ENCODE measurements at places on chromosomes 3 and 15. TPM values are rescaled to one million over a fixed set of nuclear protein-coding genes. Genes with fewer than 3 reads are reported as not detected.
A peak's percentile ranks its signal among the peaks of the same experiment; 100 is the strongest.

GRCh38 chr3:157026091-157026490 is 133.9 kb downstream of the CCNL1 start:
- no peaks in the 10 kb centered on the region for H3K36me3 ChIP-seq
- DNase-seq, result no peak
- peaks cover 16% of the 10 kb centered on the region for H3K27me3 ChIP-seq
- peaks cover 9% of the 10 kb centered on the region for H3K4me1 ChIP-seq
- H3K4me3 ChIP-seq, result no peak overlapping the region

GRCh38 chr15:52483707-52484106 is 45.0 kb downstream of the MYO5A start:
- H3K27me3 ChIP-seq, result no peaks in the 10 kb centered on the region
- H3K4me1 ChIP-seq, result peaks cover 72% of the 10 kb centered on the region
- no peak overlapping the region for H3K4me3 ChIP-seq
- DNase-seq, result no peak

The NR2F2 gene
- not detected for total RNA-seq

- H3K27ac ChIP-seq, result no peak overlapping the region
- peaks cover 19% of the 10 kb centered on the region for H3K4me1 ChIP-seq
- peaks cover 4% of the 10 kb centered on the region for H3K27me3 ChIP-seq
Measured at GRCh38 chr15:59594493-59594942, 17.1 kb upstream of the GCNT3 start.

DNA sequence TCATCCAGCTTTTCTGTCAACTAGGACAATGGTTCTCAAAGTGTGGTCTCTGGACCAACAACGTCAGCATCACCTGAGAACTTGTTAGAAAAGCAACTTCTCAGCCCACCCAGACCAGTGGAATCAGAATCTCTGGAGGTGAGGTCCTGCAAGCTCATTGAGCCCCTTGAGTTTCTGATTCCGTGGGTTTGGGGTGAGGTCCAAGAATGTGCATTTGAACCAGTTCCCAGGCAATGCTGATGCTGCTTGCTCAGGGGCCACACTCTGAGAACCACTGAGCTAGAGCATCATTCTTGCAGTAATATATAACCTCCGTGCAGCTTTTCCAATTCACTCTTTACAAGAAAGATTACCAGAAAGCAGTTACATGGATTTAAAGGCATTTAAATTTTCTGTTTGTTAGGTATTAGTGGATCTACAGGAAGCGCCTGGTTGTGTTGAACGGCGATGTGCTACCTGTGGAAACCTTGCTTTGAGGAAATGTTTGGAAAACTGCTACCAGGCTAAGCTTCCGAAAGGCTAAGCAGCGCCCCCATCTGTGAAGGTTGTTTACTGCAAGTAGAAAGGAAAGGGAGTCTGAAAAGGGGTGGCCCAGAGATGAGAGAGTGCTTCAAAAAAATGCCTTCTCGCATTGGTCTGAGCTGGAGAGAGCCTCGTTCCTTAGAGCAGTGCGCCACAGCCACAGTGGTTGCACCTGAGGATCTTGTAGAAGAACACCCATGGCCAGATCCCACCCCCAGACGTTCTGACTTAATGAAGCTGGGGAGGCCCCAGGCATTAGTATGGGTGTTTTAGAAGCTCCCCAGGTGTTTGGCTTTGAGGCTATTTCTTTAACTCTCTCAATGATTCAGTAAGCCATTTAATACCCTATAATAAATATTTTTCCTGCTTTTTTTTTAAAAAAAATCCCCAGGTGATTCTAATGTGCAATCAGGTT is 50.0 kb downstream of the RLBP1 start:
- no peak overlapping the region for H3K4me3 ChIP-seq
- peaks cover 3% of the 10 kb centered on the region for H3K36me3 ChIP-seq
- peaks cover 11% of the 10 kb centered on the region for H3K4me1 ChIP-seq

The SLC12A1 gene
- not detected for total RNA-seq

- DNase-seq, result no peak
- no peaks in the 10 kb centered on the region for H3K36me3 ChIP-seq
- no peak overlapping the region for H3K4me3 ChIP-seq
- no peak overlapping the region for H3K27ac ChIP-seq
- no peaks in the 10 kb centered on the region for H3K4me1 ChIP-seq
Measured at GRCh38 chr3:44030687-44031305, 210.9 kb upstream of the TOPAZ1 start.

The ARHGAP11A gene
- total RNA-seq, result 160 TPM

The ARHGEF3 gene
- total RNA-seq, result 109 TPM

The VPS39 gene
- total RNA-seq, result 66.8 TPM

GRCh38 chr3:184339001-184339400 is 1.6 kb downstream of the FAM131A start:
- no peak for DNase-seq
- no peak overlapping the region for H3K4me3 ChIP-seq
- H3K27me3 ChIP-seq, result no peaks in the 10 kb centered on the region
- peaks cover 4% of the 10 kb centered on the region for H3K36me3 ChIP-seq
- H3K27ac ChIP-seq, result no peak overlapping the region

GRCh38 chr3:18778598-18778997 is 353.5 kb upstream of the SATB1 start:
- H3K36me3 ChIP-seq, result no peaks in the 10 kb centered on the region
- DNase-seq, result no peak
- peak overlapping the region; percentile 29 for H3K4me3 ChIP-seq
- peaks cover 45% of the 10 kb centered on the region for H3K4me1 ChIP-seq

The ZMYND10 gene
- 3.5 TPM for total RNA-seq

The SEMA3B gene
- total RNA-seq, result 0.37 TPM

The ZNF774 gene
- 1.1 TPM for total RNA-seq

The SMAD6 gene
- 0.40 TPM for total RNA-seq

GRCh38 chr3:9194509-9195184 is 54.8 kb downstream of the SRGAP3 start:
- no peaks in the 10 kb centered on the region for H3K4me1 ChIP-seq
- H3K27me3 ChIP-seq, result peaks cover 4% of the 10 kb centered on the region
- H3K4me3 ChIP-seq, result no peak overlapping the region
- no peak for DNase-seq
- H3K27ac ChIP-seq, result no peak overlapping the region

DNA sequence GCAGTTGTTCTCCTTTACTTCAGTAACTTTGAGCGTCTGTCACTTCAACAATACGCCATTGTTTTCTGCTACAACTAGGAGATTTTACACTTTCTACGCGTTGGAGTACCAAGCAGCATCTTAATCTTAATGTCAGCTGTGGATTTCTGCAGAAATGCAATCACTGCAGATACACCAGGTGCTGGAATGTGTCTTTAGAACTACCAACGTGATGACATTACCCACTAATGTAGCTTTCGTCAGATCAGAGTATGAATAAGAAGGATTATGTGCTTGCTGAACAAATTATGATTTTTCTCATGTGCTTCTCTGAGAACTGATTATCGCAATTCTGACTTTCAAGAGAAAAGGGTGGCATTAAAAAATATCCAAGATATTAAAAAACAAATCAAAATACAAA is 77.5 kb upstream of the CNTN3 start:
- no peak for DNase-seq
- H3K4me1 ChIP-seq, result no peaks in the 10 kb centered on the region
- H3K36me3 ChIP-seq, result no peaks in the 10 kb centered on the region
- no peak overlapping the region for H3K4me3 ChIP-seq
- H3K27me3 ChIP-seq, result no peaks in the 10 kb centered on the region

DNA sequence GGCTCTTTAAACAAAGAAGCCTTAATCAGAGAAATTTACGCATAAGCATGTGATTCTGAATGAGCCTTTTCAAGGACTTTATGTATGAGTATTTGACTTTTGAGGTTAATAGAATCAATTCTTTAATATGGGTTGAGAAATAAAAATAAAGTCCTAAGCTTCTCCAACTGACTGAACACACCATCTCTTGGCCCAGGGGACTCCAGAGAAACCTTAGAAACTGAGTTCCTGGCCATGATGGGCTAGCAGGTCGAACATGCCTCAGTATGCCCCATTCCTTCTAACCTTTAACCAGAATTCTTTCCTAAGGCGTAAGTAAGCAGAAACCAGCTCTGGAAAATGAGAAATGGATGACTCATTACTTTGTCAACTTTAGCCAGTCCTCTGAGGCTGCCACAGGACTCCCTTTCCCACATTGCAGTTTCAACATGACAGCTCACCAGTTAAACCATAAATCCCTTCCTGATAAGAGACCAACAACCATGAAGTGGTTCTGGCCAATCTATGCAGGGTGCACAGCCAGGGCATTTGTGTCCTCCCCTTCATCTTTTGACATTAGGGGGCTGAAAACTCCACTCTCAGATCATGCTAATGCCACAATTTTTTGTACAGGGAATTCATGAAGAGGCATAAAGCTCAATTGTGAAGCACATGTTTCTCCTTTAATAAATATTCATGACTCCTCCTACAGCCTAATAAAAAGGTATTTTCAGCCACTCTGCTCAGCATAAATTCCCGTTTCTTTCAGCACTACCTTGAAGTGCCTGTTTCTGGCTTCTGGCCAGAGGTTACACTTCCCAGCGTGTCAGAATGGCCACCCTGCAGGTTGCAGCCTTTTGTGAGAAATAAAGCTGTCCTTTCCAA is 33.3 kb downstream of the TM4SF18 start:
- no peaks in the 10 kb centered on the region for H3K4me1 ChIP-seq
- no peak overlapping the region for H3K4me3 ChIP-seq
- no peak for DNase-seq
- no peak overlapping the region for H3K27ac ChIP-seq
- H3K36me3 ChIP-seq, result no peaks in the 10 kb centered on the region
